ENCODE measurements at places on chromosomes 5 and 9.

DNA sequence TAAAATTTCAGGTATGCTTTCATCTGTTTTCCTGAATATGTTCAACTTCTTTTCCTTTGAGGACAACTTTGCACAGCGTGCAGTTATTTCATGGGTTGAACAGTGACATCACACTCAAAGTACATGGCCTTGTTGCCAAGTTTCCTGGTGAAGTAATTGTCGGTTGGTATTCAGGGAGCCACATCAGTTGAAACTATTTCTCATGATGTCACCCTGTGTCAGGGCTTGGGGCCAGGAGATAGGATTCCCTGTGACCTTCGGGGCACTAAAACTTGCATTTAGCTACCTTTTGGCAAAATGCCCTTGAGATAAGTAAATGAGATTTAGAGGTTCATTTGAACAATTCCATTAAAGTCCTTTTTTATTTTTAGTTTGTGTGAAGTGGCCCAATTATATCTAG, 383.9 kb downstream of the SH3GL2 start:
- no peak for DNase-seq

DNA sequence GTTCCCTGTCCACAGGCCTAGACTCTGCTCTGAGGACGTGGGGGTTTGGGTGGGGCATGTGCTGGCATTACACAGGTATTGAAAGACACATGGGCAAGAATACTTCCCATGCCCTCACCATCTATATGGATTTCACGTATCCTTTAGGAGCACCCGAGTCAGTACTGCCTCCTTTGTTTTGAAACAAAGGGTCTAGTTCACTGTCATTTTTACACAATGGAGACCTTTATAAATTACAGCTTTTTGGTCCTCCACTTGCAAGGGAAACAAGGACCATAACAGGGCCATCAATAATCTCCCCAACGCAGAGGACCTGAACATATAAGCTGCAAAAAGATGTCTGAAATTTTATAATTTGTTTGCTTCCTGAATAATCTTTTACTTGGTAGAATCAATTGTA, 24.9 kb upstream of the CRHBP start:
- DNase-seq: no peak

DNA sequence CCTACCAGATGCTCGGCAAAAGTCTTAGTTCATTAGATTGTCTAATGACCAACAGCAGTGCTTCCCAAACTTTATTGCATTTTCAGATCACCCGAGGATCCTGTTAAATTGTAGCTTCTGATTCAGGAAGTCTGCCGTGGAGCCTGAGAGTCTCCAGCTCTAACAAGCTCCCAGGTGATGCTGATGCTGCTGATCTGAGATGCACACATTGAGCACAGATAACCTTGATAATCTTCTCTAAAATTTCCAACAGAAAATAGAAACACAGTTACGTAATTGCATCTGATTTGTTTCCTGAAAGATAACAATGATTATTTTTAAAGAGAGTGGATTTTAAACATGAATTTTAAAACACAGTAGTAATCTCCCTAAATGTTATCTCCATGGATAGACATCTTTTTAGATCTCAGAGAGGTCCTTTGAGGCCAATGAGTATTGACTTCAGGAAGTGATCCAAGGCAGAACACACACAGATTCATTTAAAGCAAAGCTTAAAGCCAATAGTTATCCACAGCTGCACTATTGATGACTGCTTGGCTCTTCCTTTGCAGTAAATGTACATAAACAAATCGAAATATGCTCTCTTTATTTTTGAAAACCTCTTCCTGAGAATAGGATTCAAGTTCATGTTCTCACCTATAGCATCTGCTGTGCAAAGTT, 122.8 kb upstream of the TNPO1 start:
- DNase-seq: no peak

DNA sequence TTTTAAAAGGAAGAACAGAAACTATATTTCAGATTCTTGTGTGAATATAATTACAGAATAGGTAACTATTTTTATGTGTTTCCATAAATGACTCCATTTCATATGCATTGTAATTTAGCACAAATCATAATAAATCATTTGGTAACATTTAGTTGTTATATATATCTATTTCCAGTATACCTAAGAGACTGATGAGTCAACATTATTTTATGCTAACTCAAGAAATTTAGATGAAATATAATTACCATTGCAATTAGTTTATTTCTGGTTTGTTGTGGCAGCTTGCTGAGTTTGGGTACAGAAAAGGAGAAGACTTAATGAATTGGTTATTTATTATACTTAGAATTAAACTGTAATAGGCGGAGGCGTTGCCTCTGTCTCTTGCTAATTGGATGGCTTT, 314.9 kb downstream of the KCTD16 start:
- no peak for DNase-seq

DNA sequence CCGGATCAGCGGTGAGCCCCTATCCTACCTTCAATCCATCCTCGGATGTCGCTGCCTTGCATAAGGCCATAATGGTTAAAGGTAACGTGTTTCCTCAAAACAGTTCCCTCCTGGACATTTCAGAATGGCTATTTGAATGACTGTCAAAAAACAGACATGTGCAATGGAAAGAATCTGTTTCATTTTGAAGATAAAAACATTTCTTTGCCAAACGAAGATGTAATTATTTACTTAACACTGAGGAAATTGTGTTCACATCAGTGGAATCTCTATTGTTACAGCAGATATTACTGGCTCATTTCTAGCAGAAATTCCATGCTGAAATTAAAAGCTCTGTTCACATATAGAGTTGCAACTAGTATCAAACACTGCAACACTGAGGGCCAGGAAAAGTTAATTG, 7.1 kb downstream of the ANXA1 start:
- no peak for DNase-seq

DNA sequence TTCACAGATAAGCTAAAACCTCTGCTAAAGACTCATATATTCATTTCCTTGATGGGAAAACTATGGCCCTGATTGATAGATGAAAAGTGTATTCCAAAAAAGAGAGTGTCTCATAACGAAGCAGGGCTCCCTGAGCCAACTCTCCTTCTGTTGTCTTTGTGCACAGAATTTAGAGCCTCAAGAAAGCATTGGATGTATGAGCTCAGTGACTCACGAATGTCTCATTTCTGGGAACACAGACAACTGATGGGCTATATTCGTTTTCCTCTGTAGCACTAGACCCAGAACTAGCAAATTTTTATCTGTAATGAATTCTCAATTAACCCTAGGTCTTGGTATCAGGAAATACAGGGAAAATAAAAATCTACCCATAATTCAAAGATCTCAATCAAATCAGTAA, 88.4 kb downstream of the LMNB1 start:
- no peak for DNase-seq

DNA sequence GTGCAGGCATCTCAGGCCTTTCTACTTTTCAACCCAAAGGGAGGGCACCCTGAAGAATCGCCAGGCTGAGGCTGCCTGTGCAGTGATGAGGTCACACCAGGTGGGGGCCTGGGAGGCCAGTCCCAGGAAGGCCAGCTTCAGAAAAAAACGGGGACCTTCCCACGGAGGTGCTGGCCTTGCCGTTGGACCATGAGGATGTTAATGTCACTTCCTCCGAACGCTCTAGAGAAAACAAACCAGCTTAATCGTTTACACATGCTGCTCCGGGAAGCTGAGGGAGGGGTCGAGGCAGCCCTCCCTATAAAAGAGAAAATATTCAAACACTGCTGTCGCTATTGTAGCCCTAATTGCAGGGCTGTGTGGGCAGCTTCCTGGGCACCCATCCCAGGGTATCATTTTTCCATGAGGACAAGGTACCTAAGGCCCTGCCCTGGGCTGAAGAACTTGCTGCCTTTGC, 27.0 kb downstream of the PTGES start:
- no peak for DNase-seq

GRCh38 chr5:57989378-57989777, 470.5 kb downstream of the PLK2 start:
- DNase-seq: no peak

Measured in HS-27A (cell line).